ENCODE measurements at places on chromosomes 11 and 22. TPM values are rescaled to one million over a fixed set of nuclear protein-coding genes. Genes with fewer than 3 reads are reported as not detected.

GRCh38 chr11:121372028-121372427 is 79.5 kb downstream of the SC5D start:
- no peak for DNase-seq

Gene SYCE3
- not detected for total RNA-seq

GRCh38 chr11:24411791-24412190 is 85.1 kb upstream of the LUZP2 start:
- no peak for DNase-seq

Gene CTSW
- 3.9 TPM for total RNA-seq

DNA sequence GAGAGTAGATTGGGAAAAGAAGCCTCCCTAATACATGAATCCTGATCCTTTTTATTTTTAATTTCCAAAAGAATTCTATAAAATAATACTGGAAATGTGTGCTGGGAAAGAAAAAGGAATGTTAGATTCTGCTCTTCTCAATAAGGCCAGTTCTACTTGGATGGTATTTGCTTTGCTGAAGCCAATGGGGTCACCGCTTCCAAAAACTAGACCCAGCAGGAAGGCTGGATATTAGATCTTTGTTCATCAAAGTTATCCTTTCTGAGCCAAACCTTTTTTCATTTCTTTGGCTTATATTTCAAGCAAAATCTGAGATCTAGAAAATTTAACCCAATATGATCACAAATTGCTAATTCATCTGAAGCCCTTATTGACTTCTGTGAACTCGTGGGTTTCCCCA is 41.4 kb downstream of the SCUBE2 start:
- no peak for DNase-seq

Gene SLC43A3
- total RNA-seq, result 39.8 TPM

Gene ZC3H12C
- 14.3 TPM for total RNA-seq

GRCh38 chr11:612201-612960 is 3.4 kb downstream of the IRF7 start:
- no peak for DNase-seq

- DNase-seq, result no peak
Measured at GRCh38 chr11:124863137-124863825, 2.0 kb upstream of the ROBO3 start.

- no peak for DNase-seq
Measured at GRCh38 chr11:127619946-127620345, 619.4 kb upstream of the KIRREL3 start.

GRCh38 chr11:73384872-73385689 is 8.9 kb downstream of the RELT start:
- DNase-seq, result no peak

- DNase-seq, result no peak
Measured at GRCh38 chr11:6625156-6625831, 6.1 kb upstream of the TPP1 start.

GRCh38 chr11:45935349-45936064 is 13.1 kb downstream of the LARGE2 start:
- DNase-seq, result no peak

Gene LRRC51
- 23.3 TPM for total RNA-seq

Gene APOBEC3H
- 0.79 TPM for total RNA-seq

Gene OR5B21
- total RNA-seq, result not detected

- no peak for DNase-seq
Measured at GRCh38 chr11:3340025-3340424, 38.9 kb downstream of the ZNF195 start.

Gene GLYAT
- 57.8 TPM for total RNA-seq

DNA sequence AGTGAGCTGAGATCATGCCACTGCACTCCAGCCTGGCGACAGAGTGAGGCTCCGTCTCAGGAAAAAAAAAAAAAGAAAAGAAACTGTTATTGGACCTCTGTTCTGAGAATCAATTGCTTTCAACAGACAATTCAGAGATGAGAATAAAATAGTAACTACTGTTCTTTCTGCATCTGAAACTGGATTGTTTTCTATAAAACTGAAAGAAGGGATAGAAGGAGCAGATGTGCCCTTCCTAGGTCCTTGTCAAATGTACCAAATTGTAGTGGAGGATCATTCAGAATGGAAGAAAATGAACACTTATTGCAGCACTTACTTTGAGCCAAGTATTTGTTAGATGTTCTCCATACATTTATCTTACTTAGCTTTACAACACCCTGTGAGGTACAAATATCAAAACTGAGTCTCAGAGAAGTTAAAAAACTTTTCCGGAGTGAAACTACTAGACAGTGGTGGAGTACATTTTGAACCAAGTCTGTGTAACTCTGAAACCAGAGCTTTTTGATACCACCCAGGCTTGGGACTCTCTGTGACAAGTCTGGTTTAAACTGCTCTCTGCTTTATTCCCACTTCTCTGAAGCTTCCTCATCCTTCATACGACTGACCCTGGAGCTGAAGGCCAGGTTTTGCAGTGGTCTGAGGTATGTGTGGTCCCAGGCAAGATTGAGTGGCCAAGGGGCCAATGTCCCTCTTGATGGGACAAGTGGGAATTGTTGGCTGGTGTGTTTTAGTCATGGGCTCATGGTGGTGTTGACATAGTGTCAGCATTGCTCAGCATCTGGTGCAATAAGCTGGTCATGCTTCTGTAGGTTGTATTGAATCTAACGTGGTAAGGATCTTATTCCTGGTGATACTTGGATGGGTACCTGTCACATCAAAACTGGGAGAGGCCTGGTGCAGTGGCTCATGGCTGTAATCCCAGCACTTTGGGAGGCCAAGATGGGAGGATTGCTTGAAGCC is 48.2 kb upstream of the CCDC134 start:
- DNase-seq, result no peak

DNA sequence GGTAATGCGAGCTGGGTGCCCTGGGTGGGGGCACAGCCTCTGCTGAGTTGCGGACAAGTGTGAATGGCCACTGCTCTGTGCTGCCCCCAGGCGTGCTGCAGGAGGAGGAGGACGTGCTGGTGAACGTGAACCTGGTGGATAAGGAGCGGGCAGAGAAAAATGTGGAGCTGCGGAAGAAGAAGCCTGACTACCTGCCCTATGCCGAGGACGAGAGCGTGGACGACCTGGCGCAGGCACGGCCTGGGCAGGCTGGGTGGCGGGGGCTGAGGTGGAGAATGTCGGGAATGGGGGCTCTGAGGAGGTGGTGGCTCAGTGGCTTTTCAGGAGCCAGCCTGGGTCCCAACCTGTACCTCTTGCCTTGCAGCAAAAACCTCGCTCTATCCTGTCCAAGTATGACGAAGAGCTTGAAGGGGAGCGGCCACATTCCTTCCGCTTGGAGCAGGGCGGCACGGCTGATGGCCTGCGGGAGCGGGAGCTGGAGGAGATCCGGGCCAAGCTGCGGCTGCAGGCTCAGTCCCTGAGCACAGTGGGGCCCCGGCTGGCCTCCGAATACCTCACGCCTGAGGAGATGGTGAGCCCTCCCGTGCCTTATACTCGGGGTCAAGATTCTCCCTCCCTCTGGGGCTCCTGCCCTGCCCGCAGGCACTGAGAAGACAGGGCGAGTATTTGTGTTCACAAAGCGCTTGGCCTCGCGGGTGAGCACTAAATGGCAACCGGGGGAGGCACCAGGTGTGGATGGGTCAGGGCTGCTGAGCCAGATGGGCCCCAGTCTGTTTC is 4.6 kb downstream of the SART1 start:
- DNase-seq, result no peak

GRCh38 chr11:32172848-32173834 is 82.3 kb downstream of the RCN1 start:
- DNase-seq, result peak; percentile 69

DNA sequence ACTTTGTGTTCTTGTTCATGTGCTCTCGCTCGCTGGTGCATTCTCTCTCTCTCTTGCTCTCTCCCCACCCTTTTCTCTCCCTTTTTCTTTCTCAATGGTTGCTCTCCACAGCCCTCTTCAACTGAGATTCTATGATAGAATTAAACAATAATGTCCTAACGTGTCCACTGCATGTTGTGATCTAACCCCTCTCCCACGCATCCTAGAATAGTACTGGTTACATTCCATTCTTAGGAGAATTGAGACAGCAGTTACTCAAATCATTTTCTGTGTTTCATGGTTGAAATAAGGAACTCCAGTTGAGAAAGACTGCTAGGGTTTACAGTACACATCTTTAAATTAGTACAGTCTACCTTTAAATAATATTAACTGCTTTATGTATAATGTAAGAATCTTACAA is 318.1 kb upstream of the PITPNB start:
- DNase-seq, result no peak

GRCh38 chr11:67274768-67275605 is 8.7 kb downstream of the GRK2 start:
- peak; percentile 45 for DNase-seq
